ENCODE measurements at places on chromosomes 12 and 14.

- DNase-seq = no peak
These were observed 163.2 kb downstream of the DYRK2 start for GRCh38 chr12:67811437-67812361.

DNA sequence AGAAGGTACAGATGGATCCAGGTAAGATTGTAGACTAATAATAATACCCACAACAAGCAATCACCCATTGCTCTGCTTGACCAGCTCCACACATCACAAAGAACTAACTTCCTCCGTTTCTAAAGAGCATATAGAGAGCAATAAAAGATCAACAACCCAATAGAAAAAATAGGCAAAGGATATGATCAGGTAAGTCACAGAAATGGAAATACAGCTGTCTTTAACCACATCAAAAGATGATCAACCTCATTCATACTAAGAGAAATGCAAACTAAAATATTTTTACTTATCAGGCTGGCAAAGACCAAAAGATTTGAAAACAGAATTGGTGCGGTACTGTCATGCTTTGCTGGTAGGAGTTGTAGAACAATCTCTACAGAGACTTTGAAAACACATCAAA, 8.9 kb downstream of the C2CD5 start:
- no peak for DNase-seq

GRCh38 chr14:75566321-75566720, 12.1 kb upstream of the FLVCR2 start:
- DNase-seq = no peak

DNA sequence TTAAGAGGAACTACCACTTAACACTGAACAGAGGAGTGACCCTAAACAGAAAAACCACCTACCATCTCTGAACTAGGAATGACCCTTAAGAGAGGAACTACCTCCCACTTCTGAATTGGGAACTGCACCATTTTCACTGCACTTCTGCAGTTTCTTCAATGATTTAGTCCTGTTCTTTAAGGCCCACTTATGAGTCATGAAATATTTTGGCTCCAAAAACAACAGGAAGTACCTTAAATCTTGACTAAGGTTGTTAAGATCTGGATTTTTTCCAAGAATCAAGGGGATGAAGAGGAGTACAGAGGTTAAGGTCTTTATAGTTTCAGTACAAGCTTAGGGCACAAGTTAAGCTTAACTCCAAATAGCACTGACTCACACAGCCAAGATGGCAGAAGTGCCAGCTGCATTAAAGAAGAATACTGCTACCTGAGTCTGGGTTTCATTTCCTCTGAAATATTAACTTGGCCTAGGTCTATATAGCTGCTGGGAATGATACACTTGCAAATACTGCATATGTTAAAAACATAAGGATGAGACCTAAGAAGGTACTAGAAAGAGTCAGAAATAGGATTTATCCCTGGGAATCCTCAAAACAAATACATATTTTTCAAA, 4.2 kb downstream of the NPC2 start:
- no peak for DNase-seq

DNA sequence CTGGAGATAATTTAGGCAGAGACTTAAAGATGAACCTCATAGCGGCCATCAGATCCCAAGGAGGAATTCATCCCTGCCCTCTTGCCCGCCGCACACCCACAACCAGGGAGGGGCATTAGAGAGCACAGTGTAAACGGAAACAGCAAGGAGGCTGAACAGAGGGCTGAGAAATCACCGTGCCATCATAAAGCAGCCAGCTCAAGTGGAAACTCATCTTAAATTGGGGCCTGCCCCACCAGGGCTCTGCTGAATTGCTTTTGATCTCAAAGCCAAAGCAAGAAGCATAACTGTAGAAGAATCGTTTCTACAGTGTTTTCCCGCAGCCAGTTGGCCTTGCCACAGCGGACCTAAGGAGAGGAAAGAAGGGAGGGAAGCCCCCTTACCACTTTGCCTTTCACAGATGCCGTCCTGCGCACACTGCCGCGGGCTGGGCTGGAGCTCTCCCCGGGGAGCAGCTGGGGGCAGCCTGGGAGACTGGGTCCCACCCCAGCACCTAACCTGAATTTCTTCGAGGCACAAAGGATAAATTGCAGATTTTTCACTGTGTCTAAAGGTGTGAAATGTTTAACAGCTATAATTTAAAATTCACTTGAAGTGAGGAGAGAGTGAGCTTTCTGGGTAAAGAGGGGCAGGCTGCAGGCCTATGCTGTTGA, 51.8 kb upstream of the MMP17 start:
- DNase-seq = no peak

GRCh38 chr12:9969673-9970072, 1.5 kb upstream of the CLEC12A start:
- no peak for DNase-seq

- no peak for DNase-seq
These were observed 839 bp downstream of the CLEC9A start for GRCh38 chr12:10031321-10031720.

DNA sequence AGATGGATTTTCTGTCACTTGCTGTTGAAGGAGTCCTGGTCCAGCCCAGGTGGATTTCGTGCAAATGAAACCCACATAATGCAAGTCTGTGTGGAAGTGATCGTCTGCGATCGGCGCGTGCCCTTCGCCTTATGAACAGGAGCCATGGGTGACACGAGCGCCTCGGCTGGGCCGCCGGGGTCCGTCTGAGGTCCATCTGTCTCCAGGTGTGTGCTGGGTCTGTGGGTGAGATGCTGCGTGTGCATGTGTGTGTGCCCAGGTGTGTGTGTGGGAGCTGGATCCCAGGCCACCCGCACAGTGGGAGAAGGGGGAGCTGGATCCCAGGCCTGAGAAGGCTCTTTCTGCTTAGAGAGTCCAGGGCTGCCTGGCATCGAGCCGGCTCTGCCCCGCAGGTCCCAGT, 53.8 kb downstream of the GALNT9 start:
- DNase-seq = no peak

DNA sequence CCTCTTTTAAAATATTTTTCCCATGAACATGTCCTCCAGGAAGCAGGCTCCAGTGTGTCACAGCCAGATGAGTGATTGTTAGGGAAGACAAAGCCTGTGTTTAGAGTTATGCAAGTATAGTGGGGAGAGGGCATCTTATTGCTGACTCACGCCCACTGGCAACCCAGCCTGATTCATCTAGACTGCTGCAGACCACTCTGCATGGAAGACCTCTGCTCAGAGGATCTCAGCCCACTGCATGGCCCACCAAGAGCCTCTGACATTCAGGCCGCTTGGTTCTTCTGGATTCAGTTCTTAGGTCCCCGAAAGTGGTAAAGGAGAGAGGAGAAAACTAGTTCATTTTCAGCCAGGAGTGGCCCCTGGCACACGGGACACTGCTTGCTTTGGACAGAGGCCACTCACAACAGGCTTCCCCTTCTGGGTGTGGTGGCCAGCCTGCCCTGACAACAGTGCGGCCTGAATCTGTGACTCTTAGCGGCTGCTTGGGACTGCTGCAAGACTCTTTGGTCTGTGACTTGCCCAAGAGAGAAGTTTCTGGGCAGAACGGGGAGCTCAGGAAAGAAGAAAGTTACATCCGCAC, 266.3 kb downstream of the ZFP36L1 start:
- DNase-seq = peak; percentile 90

GRCh38 chr14:62691647-62692489, 353.4 kb downstream of the KCNH5 start:
- DNase-seq = peak; percentile 40

DNA sequence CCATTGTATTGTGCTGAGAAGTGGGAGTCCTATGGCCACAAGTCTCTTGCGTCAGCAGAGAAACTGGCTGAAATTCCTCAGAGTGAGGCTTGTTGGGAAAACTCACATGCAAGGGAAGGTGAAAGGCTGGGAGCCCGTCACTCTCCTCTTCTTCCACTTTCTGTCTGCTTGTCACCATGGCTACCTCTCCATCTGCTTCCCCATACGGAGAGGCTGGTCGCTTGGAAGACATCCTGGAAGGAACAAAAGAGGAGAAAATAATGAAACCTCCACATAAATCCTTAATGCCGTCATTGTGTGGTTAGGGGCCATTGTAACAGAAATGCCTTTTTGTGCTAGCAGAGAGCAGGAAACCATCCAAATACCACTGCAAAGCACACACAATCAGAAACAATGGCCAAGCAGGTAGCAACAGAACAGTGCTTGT, 53.7 kb downstream of the SOX5 start:
- DNase-seq = no peak

- DNase-seq = no peak
These were observed 6.2 kb downstream of the RERG start for GRCh38 chr12:15214851-15215601.

- DNase-seq = no peak
These were observed 19.8 kb downstream of the KRT80 start for GRCh38 chr12:52171950-52172512.

GRCh38 chr12:23911574-23911973, 37.9 kb downstream of the SOX5 start:
- DNase-seq = no peak

Measured in lower leg skin (tissue), 4 donors.